ENCODE measurements at places on chromosomes 4 and X. TPM values are rescaled to one million over a fixed set of nuclear protein-coding genes. Genes with fewer than 3 reads are reported as not detected.

- H3K27me3 ChIP-seq, result no peaks in the 10 kb centered on the region
- H3K4me1 ChIP-seq, result peaks cover 9% of the 10 kb centered on the region
- no peak overlapping the region for H3K4me3 ChIP-seq
- H3K36me3 ChIP-seq, result no peaks in the 10 kb centered on the region
- H3K27ac ChIP-seq, result no peak overlapping the region
Observed at GRCh38 chrX:48864210-48864609, 28.8 kb upstream of the PCSK1N start.

- no peak overlapping the region for H3K27ac ChIP-seq
- H3K4me1 ChIP-seq, result no peaks in the 10 kb centered on the region
- no peak overlapping the region for H3K4me3 ChIP-seq
- no peaks in the 10 kb centered on the region for H3K27me3 ChIP-seq
- no peaks in the 10 kb centered on the region for H3K36me3 ChIP-seq
Observed at GRCh38 chrX:24355095-24355494, 5.3 kb upstream of the SUPT20HL1 start.

DNA sequence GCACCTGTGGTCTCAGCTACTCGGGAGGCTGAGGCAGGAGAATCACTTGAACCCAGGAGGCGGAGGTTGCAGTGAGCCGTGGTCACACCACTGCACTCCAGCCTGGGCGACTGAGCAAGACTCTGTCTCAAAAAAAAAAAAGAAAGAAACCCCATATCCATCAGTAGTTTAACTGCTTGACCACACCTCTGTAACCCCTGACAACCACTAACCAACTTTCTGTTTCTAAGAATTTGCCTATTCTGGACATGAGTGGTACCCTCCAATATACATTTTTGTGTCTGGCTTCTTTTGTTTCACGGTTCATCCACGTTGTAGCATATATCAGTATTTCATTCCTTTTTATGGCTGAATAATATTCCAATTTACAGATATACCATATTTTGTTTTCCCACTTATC is 9.1 kb downstream of the PPAT start:
- no peak overlapping the region for H3K27ac ChIP-seq
- H3K27me3 ChIP-seq, result no peaks in the 10 kb centered on the region
- H3K36me3 ChIP-seq, result no peaks in the 10 kb centered on the region
- no peak overlapping the region for H3K4me3 ChIP-seq

GRCh38 chr4:25489253-25489797 is 112.3 kb downstream of the ANAPC4 start:
- H3K27me3 ChIP-seq, result no peaks in the 10 kb centered on the region
- no peak overlapping the region for H3K27ac ChIP-seq
- H3K4me1 ChIP-seq, result no peaks in the 10 kb centered on the region
- no peaks in the 10 kb centered on the region for H3K36me3 ChIP-seq
- DNase-seq, result no peak

The RHOXF2 gene
- total RNA-seq, result not detected

The GPC3 gene
- 266 TPM for total RNA-seq

The TRAM1L1 gene
- total RNA-seq, result 0.48 TPM

Data from Caco-2 (cell line).